ENCODE measurements at places on chromosomes 6 and 20.

DNA sequence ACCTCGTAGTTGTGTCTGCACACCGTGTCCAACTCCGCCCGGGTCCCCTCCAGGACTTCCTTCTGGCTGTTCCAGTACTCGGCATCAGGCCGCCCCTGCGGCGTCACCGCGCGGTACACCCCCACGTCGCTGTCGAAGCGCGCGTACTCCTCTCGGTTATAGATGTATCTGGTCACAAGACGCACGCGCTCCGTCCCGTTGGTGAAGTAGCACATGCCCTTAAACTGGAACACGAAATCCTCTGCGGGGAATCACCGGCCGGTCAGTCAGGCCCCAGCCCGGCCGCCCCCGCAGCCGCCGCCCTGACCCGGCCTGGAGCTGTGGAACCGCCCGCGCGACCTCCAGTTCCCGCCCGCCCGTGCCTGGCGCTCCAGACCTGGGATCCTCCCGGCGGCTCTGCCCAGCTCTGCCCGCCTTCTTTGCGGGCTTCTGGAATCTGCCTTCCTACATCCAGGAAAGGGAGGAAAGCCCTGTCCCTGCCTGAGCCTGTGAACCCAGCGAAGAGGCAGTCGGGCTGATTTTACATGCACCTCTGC is 1.6 kb downstream of the HLA-DQB1 start:
- DNase-seq, result no peak

- no peak for DNase-seq
These were observed 36.6 kb downstream of the ABHD12 start for GRCh38 chr20:25353747-25354705.

GRCh38 chr6:87904011-87904410 is 143.6 kb upstream of the SPACA1 start:
- DNase-seq, result no peak

- no peak for DNase-seq
These were observed 17.9 kb downstream of the RNF24 start for GRCh38 chr20:3997446-3997845.

DNA sequence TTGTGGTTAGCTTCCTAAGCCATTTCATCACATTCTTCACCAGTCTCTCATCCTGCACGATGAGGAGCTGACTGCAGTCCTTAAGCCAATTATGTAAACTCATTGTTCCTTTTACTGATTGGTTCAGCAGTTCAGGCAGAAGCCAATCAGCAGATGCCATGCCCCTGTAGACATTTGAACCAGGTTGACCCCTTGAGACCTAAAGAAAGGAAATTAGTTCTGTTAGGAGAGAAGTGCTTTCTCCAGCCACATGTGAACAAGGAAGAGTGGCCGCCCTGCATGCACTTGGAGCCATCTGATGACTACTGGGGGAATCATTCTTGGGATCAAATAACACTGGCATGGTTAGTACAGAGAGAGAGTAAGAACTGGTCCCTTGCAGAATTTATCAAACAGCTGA is 535.2 kb upstream of the ID4 start:
- peak; percentile 44 for DNase-seq

DNA sequence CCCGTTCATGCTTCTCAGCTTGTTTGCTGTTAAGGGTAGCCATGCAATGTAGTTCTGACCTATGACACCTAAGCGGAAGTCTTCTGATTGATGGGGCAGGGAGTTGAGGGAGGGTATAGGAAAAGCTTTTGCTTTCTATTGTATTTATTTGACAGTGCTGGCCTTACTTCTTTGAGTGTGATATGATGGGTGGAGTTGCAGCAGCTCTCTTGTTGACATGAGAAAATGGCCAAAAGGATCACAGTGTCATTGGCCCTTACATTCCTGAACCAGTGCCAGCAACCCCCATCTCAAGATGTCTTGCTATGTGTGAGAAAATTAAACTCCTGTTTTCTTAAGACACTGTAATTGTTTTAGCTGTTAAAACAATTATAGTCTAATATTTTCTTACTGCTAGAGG is 117.5 kb downstream of the SAMD5 start:
- DNase-seq, result no peak

GRCh38 chr20:63737945-63738686 is 1.5 kb upstream of the SLC2A4RG start:
- DNase-seq, result no peak

DNA sequence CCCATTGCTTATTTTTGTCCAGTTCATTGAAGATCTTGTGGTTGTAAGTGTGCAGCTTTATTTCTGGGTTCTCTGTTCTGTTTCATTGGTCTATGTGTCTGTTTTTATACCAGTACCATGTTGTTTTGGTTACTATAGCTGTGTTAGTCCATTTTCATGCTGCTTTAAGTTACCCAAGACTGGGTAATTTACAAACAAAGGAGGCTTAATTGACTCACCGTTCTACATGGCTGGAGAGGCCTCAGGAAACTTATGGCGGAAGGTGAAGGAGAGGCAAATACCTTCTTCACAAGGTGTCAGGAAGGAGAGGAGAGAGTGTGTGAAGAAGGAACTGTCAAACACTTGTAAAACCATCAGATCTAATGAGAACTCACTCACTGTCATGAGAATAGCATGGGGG is 29.9 kb upstream of the FERMT1 start:
- DNase-seq, result no peak

GRCh38 chr6:76553256-76553655 is 480.8 kb upstream of the IMPG1 start:
- DNase-seq, result no peak

- DNase-seq, result no peak
These were observed 1004.9 kb upstream of the ADGRB3 start for GRCh38 chr6:67630146-67630545.

GRCh38 chr20:62812181-62812906 is 4.5 kb upstream of the COL9A3 start:
- DNase-seq, result no peak

- peak; percentile 80 for DNase-seq
These were observed 31.4 kb downstream of the COL11A2 start for GRCh38 chr6:33160728-33161344.

- DNase-seq, result no peak
These were observed 26.9 kb downstream of the PCNA start for GRCh38 chr20:5092765-5093339.

DNA sequence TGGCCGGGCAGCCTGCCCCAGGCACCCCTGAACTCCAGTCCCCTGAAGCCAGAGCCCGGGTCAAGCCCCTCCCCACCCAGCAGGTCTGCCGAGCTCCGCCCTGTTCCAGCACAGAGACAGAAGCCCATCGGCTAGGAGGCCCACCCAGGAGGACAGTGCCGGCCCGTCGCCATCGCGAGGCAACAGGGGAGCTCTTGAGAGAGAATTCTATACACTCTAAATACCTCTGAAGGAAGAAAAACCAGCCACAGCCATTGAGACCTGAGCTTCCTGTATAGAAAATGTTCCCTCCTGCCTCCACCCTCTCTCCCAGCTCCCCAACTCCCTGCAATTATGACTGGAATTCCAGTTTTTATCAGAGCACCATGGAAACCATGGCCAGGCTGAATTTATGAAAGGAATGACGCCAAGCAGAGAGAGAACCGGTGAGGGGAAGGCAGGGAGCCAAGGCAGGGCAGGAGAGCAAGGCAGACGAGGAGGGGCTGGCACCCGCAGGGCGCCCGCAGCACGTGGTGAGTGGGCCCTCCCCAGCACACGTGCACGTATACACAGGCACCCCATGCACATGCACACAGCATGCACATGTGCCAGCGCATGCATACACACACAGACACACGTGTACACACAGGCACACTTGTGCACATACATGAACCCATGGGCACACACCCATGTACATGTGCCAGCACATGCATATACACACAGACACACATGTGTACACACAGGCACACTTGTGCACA is 27.6 kb upstream of the MRGBP start:
- peak; percentile 31 for DNase-seq

GRCh38 chr20:58906894-58907293 is 54.4 kb downstream of the GNAS start:
- DNase-seq, result no peak

- DNase-seq, result no peak
These were observed 42.5 kb downstream of the GABRR2 start for GRCh38 chr6:89272596-89272995.

DNA sequence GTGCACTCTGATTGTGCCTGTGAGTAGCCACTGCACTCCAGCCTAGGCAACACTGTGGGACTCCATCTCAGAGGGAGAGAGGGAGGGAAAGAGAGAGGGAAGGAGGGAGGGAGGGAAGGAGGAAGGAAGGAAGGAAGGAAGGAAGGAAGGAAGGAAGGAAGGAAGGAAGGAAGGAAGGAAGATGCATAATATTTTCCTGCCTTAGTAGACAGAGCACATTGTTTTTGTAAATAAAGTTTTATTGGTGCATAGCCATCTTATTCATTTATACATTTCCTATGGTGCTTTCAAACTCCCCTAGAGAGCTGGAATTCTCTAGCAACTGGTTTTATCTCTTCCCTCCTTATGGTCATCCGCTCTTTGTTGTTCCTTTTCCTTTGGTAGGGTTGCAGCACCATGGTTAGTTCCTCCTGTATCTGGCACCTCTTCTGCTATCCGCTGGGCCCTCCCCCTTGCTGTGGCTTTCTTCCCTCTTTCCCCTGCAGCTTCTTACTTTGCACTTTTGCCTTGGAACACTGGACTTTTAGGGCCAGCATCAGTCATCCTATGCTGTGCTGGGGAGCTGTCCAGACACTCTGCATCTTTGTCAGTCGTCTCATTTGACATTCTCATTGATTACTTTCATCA is 20.2 kb downstream of the GPR6 start:
- DNase-seq, result no peak

Data from GM03348 (cell line).